Mucosa of descending colon (tissue), 3 donors: ENCODE measurements at places on chromosomes 13 and 19. TPM values are rescaled to one million over a fixed set of nuclear protein-coding genes. Genes with fewer than 3 reads are reported as not detected.

The LILRB5 gene
- total RNA-seq: 5.4 TPM

The EHD2 gene
- 30.3 TPM for total RNA-seq

The ZNF614 gene
- total RNA-seq: 3.8 TPM

The POSTN gene
- total RNA-seq: 37.2 TPM

The PLPP2 gene
- total RNA-seq: 107 TPM

The KLK2 gene
- not detected for total RNA-seq

The C5AR1 gene
- total RNA-seq: 13.5 TPM

The PLIN5 gene
- total RNA-seq: 6.7 TPM

The ALOX5AP gene
- total RNA-seq: 11.8 TPM

The YJEFN3 gene
- total RNA-seq: 10.6 TPM

The NALCN gene
- 1.4 TPM for total RNA-seq

The ZNF814 gene
- 9.1 TPM for total RNA-seq
